Naive thymus-derived CD4-positive, alpha-beta T cell (primary cell): ENCODE measurements at places on chromosomes 5 and 9.

- no peak for DNase-seq
Observed at GRCh38 chr5:147445090-147445489, 64.8 kb downstream of the DPYSL3 start.

GRCh38 chr9:9847750-9848149, 765.1 kb downstream of the PTPRD start:
- DNase-seq, result no peak

GRCh38 chr5:179141867-179142266, 81.7 kb downstream of the ZNF354C start:
- DNase-seq, result no peak

- no peak for DNase-seq
Observed at GRCh38 chr9:13481274-13481673, 201.8 kb upstream of the MPDZ start.

DNA sequence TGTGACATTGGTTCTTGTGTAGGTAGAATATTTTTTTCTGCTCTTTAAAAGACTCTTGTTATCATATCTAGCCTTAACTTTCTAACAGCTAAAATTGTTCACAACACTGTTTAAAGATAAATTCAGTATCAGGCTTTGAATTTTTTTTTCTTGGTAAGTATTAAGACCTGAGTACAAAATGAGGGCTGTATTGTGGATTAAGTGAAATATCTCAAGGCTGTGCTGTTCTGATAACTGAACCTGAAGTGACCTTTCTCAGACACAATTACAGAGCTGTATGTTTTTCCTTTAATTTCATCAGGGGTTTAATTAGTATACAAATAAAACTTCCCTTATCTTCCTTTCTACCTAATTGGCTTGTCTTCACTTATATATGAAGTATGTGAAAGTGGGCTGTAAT, 290.5 kb downstream of the CCDC171 start:
- no peak for DNase-seq

DNA sequence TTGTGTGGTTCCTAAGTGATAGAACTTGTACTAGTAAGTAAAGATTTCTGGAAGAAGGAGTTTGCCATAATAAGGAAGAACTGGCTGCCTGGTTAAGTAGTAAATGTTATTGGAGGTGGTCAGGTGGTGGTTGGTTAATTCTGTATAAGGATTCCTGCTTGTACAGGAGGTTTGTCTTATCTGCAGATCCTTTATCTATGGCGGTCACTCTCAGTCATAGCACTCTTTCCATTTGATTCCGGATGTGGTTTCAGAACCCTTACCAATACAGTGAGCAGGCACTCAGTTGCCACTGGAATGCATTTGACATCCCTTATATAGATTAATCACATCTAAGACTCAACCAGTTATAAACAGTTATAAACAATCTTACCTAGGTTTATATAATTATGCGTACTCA, 50.3 kb downstream of the RAD50 start:
- DNase-seq, result no peak

DNA sequence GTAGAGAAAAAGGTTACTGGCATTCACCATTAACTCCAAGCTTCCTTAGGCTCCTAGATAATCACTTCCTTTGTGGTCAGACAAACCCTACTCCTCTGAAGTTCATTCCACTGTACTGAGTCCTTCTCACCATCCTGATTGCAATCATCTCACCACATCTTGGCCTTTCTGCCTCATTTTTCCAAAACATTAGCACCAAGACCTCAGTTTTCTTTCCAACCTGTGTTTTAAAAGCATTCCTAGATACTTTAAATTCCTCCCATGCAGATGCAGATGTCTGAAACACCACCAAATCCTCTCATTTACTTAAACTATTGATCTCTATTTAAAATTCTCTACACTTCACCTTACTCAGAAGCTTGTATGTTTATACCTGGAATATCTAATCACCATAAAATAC, 961.3 kb upstream of the CTNND2 start:
- no peak for DNase-seq
